ENCODE measurements at places on chromosomes 6 and 20.

DNA sequence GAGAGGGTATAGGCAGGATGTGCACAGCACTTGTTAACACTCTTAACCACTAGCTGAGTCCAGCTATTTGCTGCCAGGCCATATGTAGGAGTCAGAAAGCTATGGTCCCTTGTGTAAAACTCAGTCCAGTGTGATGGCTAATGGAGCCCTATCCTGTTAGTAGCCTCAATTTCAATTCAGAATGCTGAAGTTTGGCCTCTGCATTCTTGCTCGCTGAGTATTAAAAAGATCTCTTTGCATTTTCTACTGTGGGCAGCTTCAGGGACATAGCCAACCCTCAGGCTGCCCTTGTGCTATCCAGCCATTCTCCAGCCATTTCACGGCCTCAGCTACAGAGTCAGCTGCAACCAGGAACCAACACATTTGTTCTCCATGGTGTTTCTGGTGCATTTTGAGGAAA is 92.5 kb downstream of the SPTLC3 start:
- no peak for DNase-seq

DNA sequence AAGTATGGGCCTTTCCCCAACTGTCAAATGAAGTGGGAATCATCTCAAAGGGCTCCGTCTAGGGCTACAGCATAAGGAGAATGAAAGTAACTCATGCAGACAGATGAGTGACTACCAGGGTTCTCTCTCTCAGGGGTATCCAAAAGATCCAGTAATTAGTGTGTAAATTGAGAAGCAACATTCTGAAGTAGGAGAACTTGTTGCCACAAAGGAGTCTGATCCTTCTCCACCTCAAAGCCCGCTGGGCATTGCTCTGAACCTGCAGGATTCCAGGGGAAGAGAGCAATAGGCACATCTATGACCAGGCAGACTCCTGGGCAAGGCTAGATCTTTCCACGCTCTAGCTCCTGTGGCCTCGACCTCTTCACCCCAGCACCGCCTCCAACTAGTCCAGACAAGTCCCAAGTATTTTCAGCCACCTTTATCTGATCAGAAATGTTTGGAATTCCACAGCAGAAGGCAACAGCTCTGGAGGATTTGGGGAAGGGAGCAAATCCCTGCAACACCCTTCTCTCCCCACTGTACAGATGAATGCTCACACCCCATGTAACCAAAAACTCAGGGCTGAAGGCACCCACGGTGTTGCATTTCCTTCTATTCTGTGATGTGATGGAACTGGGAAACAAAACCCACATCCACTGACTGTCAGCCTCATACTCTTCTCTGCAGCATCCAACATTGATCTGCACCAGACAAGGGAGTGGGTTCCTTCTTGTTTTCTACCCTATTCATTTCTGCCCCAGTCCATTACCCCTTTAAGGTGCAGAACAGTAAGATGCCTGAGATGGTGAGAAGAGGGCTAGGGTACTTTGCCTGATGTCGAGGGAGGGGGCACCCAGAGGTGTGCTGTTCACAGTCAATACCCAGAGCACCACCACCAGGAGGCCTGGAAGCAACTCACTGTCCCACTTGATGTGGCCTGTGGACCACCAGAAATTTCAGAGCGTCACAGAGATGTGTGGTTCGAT is 41.0 kb downstream of the COX4I2 start:
- DNase-seq, result peak; percentile 43

- DNase-seq, result no peak
These were observed 19.5 kb upstream of the ASXL1 start for GRCh38 chr20:32338665-32339064.

DNA sequence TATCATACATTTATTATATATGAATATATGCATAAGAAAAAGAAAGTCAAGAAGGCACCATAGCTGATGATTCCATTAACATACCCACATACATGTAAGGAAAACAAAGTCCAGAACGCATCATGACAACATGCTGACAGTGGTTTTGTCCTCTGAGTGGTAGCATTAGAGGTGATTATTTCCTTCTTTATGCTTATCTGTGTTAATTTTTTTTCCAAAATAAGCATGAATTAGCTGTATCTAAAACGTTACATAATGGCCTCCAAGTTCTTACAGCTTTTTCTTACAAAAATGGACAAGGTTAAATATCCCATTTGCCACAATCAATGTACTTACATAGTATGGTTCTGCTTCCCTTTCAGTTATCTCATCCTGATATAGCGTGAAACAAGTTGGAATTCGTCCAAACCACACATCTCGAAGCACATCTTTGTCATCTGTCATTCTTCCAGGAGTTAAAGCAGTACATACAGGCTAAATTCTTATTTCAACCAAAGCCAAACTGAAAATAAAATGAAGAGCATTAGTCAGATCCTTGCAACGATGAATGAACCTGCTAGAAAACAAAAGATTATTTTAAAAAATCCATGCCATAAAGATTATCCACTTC is 9.7 kb downstream of the ATG5 start:
- DNase-seq, result peak; percentile 46

GRCh38 chr6:36963451-36964290 is 9.1 kb downstream of the PI16 start:
- no peak for DNase-seq

DNA sequence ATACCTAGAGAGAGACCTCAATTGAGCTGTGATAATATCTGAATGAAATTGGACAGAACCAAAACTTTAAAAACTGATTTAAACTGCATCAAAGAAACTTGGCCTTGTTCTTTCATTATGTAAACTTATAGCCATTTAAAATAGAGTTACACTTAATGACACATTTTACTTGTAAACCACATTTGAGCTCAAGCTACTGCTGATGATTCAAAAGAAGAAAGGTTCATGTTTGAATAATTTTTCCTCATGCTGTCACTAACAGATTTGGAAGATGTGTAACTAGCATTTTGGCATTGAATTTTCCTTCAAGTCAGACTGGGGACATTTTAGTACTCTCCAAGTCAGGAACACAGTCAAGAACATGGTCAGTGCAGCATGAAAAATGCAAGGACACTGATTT is 26.9 kb downstream of the POPDC3 start:
- no peak for DNase-seq

- DNase-seq, result peak; percentile 69
These were observed 43.2 kb downstream of the LY86 start for GRCh38 chr6:6631534-6632276.

Data from MCF 10A (cell line).